ENCODE measurements at places on chromosomes 7 and 10.

DNA sequence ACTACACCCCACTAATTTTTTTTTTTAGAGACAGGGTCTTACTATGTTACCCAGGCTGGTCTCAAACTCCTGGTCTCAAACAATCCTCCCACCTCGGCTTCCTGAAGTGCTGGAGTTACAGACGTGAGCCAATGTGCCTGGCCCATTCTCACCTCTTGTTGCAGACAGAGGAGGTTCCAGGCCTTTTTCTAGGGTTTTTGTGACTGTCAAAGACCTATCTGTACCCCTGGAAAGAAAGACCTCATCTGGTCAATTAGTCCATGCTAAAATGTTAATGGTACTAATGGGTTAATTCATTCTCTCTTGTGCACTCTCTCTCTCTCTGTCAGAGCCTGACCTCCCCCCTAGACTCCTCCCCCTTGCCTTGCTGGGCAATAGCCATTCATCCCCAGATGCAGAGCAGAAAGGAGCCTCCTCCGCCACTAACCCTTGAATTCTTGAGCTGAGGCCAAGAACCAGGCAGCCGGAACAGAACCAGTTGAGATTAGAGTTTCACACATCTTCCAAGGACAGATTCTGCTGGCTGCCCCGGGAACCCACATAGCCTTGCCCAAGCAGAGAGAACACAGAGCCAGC, 209.7 kb downstream of the SKIDA1 start:
- no peak for DNase-seq

- DNase-seq, result no peak
Measured at GRCh38 chr7:123425246-123425645, 109.1 kb downstream of the IQUB start.

DNA sequence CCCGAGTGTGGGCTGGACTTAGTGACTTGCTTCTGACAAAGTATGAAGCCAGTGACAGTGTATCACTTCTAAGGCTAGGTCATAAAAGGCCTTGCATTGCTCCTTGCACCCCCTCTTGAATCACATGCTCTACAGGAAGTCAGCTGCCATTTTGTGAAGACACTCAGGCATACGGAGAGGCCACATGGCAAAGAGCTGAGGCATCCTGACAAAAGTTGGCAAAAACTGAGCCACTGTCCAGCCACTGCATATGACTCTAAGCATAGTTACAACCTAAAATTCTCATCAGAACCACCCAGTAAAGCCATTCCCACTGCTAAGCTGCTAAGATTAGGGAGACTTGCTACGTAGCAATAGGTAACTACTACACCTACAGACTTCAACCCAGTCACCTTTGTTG, 18.6 kb downstream of the COBL start:
- no peak for DNase-seq

DNA sequence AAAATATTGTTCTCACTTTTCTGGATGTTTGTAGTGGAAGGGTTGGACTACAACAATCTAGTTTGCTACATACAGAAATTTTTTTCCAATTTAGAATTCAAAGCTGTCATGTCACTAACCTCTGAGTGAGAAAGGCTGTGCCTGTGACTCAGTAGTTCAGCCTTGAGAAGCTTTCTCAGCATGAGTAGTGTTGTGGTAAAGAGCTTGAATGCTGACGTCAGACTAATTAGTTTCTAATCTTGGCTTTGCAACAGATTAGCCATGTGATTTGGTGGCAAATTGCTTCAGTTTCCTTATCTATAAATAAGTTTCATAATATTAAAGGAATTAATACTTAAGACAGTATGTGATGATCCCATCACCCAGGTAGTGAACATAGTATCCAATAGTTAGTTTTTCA, 83.8 kb downstream of the ABCA13 start:
- DNase-seq, result peak; percentile 76

DNA sequence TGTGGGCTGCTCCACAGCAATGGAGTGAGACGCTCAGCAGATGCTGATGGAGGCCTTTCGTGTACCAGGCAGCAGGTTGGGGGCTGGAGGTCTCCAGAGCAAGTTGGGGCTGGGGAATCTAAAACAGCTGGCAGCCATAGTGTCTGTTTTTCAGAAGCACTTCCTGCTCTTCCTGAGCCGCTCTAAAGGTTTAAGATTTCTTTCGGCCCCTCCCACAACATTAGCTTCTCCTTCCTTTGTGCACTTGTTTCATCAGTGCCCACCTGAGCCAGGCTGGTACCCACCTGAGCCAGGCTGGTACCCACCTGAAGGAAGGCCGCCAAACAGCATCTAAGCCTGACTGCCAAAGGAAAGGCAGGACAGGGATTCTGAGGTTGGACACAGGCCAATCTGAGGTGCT, 18.4 kb upstream of the WAPL start:
- DNase-seq, result no peak

- DNase-seq, result peak; percentile 60
Measured at GRCh38 chr10:6612371-6612770, 32.3 kb upstream of the PRKCQ start.

DNA sequence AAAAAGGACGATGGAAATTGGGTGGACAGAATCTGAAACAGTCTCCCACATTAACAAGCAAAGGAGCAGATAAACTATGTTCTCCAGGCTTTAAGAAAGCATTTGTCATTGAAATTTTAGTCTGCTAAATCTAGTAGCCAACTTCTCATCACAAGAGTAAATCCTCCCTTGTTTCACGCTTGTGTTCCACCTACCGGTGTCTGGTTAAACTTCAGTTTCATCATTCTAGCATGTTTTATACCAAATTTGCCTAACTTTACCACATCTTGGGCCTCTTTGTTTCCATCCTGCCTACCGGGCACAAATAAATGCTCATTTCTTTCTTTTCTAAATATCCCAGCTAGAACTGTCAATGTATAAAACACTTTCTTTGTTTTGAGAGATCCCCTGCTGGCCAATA, 5.8 kb downstream of the LIPA start:
- DNase-seq, result no peak

DNA sequence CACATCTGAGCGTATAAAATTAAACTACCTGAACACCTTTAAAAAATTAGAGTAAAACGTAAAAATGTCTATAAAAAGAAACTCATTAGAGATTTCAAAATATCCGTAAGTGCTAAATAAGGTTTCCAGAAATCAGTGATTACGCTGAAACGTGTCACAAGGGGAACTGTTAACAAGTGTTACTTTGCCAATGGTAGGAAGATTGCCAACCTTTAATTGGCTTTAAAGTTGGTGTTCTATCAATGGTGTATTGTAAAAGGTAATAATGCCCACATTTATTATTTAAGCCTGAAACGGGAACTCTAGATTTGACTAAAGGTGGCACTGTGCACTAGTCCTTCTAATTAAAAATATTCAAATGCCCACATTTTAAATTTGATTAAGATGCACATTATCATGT, 37.8 kb upstream of the HIBADH start:
- no peak for DNase-seq

- DNase-seq, result no peak
Measured at GRCh38 chr7:76300166-76300731, 2.2 kb upstream of the HSPB1 start.

DNA sequence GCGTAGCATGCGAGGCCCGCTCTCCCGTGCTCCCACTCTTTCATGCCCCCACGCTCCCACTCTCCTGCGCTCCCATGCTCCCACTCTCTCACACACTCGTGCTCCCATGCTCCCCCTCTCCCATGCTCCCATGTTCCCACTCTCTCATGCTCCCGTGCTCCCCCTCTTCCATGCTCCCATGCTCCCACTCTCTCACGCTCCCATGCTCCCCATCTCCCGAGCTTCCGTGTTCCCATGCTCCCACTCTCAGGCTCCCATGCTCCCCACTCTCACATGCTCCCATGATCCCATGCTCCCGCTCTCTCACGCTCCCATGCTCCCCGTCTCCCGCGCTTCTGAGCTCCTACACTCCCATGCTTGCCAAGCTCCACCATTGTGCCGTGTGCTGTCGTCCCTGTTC, 84.4 kb upstream of the ANLN start:
- no peak for DNase-seq

DNA sequence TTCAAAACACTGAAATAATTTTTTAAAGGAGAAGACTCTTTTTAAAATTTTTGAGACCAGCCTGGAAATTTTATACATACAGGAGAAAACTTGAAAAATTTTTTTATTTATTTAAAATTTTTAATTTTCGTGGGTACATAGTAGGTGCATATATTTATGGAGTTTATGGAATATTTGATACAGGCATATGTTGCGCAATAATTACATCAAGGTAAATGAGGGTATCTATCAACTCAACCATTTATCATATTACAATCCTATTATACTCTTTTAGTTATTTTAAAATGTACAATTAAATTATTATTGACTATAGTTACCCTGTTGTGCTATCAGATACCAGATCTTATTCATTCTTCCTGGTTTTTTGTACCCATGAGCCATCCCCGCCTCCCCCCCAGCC, 75.1 kb downstream of the AHCYL2 start:
- no peak for DNase-seq

DNA sequence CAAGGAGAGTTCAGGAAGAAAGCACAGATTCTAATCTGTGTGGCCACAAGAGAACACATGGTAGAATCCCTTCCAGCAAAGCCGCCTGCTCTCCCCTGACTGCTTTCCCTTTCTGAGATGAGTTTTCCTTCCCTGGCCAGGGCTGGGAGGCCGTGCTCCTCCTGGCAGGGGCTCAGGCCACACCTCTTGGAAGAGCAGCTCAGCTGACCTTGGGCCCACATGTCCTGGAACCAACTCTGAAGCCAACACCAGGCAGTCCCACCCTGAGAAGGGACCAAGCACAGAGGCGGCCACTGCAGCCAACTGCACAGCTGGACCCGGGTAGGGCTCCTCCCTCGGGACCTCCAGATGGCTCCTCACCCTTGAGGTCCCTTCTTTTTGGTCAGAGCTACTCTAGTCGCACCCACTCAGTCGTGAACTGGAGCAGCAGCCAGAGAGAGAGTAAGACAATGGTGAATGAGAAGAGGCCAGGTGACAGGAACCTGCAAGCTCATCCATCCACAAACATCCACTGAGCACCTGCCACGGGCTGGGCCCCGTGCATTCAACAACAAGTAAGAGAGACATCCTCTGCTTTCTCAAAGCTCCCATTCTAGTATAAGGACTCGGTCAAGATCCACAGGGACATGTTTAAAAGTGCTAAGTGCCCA, 40.3 kb downstream of the FAM53B start:
- no peak for DNase-seq

DNA sequence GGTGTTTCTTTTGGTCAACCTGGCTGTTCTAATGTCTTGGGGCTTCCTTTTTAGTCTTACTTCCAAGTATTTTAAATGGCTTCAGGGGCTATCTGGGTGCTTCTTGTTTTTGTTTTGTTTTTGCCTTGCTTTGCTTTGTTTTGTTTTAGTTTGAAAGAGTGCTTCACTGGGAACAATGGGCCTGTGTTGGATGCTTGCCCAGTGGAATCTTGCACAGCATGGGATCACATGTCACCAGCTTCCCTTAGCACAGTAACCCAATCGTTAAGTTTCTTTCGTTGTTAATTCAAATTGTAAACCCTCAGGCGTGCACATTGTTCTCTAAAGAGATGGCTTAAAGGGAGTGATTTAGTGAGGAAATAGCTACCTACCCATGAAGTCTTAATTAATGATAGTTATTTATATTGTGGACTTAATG, 8.9 kb downstream of the COL17A1 start:
- no peak for DNase-seq

DNA sequence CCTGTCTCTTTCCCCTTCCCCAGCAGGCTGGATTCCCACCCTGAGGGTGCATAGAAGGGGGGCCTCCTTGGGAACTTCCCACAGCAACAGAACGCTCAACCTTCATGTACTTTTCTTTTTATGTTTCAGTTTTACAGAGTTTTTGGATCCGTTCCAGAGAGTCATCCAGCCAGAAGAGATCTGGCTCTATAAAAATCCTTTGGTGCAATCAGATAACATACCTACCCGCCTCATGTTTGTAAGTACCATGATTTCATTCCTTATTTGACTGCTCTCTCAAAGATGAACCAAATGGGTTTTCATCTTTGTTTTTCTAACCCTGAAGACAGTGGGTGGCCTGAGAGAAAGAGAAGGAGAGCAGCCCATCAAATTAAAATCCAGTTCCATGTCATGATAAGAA, 46.7 kb downstream of the PLPP4 start:
- DNase-seq, result no peak

- DNase-seq, result no peak
Measured at GRCh38 chr7:15046861-15047260, 144.3 kb upstream of the DGKB start.

GRCh38 chr7:152501506-152501905, 65.7 kb upstream of the KMT2C start:
- DNase-seq, result no peak

DNA sequence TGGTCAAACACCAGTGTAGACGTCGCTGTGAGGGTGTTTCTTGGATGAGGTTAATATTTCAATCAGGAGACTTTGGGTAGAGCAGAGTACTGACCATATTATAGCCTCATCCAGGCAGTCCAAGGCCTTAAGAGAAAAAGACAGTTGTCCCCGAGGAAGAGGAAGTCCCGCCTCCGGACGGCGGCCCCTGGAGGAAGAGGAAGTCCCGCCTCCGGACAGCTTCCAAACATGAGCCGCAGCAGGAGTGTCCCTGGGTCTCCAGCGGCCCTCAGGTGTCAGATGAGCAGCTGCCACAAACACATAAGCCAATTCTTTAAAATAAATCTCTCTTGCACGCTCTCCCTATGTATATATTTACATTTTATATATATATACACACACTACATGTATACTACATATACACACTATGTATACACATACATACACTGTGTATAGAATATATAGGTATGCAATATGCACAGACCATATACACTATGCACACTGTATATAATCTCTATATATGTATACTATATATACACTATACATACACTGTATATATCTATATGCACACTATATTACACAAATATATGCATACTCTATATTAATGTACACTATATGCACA, 37.5 kb downstream of the PWWP2B start:
- DNase-seq, result peak; percentile 49

GRCh38 chr10:29761916-29762315, 127.1 kb upstream of the SVIL start:
- no peak for DNase-seq
